CD4-positive, alpha-beta T cell treated with Interleukin-12 subunit alpha and Interleukin-12 subunit beta, for 1 hour (primary cell): ENCODE measurements at places on chromosomes 3 and 15.

DNA sequence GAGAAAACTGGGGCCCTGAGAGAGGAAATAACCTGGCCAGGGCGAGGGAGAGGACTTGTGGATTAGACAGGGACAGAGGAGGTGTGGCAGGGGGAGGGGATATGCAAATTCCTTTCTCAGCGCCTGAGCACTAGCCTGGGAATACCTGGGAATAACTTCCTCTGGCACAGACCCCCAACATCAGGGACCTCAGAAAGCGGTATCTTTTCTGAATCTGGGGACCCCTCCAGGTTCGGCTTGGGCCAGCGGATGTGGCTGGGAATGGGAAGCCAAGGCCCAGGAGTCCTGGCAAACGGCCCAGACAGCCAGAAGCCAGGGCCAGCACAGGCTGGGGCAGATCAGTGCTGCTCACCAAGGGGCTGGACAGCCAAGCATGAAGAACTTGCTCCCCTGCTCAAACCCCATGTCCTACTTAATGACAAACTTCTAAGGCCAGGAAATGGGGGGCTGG, 9.2 kb upstream of the ACSBG1 start:
- DNase-seq = no peak

- DNase-seq = no peak
Measured at GRCh38 chr3:100570811-100571210, 38.6 kb upstream of the ADGRG7 start.

GRCh38 chr15:99118801-99119546, 14.1 kb downstream of the SYNM start:
- no peak for DNase-seq

DNA sequence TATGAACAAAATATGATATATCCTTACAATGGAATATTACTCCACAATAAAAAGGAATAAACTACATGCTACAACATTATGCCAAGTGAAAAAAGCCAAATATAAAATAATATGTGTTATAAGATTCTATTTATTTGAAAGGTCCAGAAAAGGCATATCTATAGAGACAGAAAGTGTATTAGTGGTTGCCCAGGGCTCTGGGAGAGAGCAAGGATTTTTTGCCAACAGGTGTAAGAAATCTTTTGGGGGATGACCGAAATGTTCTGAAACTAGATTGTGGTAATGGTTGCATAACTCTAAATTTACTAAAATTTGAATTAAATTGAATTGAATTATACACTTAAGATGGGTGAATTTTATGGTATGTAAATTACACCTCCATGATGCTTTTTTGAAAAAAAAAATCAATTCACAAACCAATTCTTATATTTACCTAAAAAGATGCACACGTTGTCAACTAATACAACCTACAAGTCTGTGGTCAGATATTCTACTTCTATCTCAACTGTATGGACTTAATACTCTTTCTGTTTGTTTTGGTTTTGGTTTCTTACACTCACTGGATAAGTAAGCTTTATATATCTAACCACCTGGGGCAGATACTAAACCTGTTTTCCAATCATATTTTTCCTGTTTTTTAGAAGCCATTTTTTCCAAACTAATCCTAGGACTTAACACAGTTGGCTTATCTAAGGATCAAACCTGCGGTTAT, 75.8 kb downstream of the FBN1 start:
- no peak for DNase-seq

- DNase-seq = peak; percentile 93
Measured at GRCh38 chr3:141498598-141499223, 11.9 kb downstream of the RASA2 start.

GRCh38 chr15:96053031-96053780, 277.3 kb upstream of the NR2F2 start:
- DNase-seq = no peak

- DNase-seq = no peak
Measured at GRCh38 chr3:185677146-185677829, 91.2 kb downstream of the SENP2 start.

DNA sequence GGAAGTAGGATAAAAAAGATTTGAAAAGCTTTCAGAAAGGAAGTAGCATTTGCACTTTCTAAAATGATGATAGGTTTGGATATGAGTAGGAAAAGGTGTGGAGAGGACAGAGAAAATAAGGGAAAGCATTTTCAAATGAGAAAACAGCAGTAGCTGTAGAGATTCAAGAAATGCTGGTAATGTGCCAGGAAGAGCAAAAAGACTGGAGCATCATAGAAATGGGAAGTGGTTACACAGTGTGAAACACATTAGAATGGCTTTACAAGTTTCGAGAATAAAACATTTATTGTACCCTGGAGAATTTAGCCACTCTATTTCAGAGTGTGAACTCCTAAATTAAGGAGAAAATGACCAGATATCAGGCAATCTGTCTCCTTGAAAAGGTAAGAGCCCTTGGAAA, 108.3 kb upstream of the CHL1 start:
- DNase-seq = no peak

GRCh38 chr3:122023335-122023910, 1.4 kb upstream of the ILDR1 start:
- no peak for DNase-seq

GRCh38 chr3:115715241-115715745, 92.0 kb downstream of the GAP43 start:
- DNase-seq = no peak

DNA sequence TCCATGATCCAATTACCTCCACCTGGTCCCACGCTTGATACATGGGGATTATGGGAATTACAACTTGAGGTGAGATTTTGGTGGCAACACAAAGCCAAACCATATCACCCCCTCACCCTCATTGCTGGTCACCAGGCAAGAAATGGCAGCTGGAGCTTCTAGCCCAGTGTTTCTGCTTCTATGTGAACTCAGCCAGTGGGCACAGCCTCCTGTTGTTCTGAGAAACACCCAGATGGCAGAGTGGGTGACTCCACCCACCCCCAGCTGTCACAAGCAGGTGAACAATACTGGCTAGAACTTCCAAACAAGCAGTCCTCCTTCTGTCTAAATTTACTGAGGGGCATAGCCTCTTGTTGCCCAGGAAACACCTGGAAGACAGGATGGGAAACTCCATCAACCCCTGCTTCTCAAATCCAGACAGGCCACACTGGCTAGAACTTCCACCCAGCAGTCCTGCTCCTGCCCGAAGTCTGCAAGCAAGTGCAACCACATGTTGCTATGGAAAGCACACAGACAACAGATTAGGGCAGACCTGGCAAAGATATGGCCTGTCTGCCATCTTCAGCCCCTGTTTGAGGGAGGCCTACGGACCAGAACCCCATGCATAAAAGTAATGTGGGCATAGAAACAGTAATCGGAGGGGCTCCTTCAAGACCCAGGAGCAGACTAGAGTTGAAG, 114.1 kb downstream of the DTWD1 start:
- no peak for DNase-seq

GRCh38 chr15:69035205-69035917, 20.9 kb downstream of the NOX5 start:
- no peak for DNase-seq

DNA sequence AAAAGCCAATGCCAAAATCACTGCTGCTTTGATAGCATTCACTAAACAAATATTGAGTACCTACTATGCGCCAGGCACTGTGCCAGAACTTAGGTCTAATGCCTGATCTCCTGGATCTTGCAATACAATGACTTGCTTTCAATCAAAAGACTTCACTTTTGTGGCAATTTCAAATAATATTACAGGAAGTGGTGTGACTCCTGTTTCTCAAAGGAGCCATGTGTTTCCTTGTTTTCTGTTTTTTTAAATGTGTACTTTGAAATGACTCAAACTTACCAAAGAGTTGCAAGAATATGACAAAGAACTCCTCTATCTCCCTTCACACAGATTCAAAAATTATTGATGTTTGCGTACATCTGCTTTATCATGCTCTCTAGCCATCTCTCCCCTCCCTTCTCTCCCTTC, 18.3 kb downstream of the OSBPL10 start:
- no peak for DNase-seq

DNA sequence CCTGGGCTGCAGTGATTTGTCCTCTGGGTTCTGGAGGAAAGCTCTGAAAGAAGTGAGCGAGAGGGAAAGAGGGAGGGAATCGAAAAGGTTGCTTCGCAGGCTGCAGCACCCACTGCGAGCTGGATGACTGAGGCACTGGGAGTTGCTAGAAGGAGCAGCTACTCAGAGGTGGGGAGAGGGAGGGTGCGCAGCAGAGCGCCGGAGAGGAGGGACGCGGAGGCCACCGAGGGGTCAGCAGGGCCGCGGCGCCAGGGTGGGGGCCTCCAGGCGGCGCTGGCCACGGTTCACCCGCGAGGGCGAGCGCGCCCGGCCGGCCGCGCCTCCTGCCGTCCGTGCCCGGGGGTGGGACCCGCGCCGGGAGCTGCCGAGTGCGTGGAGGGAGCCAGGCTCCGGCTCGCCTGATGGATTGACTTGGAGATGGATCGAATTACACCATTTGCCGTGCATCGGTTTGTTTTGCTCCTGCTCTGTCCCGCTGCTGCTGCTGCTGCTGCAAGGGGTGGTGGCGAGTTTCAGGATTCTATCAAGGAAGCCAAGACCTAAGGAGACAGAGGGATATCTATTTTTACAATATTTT, at the start of gene SEMA6D:
TSS of gene SEMA6D (plus strand) at position 470 of the 577 bp plus-strand sequence. CDS start 42,294 bp downstream, outside the sequence.
- DNase-seq = no peak

GRCh38 chr15:31314380-31314779, 12.3 kb upstream of the KLF13 start:
- DNase-seq = no peak

DNA sequence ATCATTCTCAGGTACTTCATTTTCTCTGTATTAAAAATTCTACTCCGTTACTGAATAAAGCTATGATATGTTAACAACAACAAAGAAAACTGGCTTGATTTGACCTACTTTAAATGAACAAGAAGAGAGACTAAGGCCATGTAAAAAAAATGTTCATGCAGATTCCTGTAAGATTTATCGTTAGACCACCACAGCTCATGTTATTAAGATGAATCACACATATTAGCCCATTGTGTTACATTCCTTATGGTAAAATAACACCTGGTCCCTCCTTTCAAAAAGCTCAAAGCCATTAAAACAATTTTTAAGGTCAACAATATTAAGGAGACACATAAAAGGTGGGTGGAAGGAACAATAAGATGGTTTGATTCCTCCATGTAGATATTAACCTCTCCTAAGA, 6.3 kb downstream of the THOC7 start:
- DNase-seq = no peak

- DNase-seq = no peak
Measured at GRCh38 chr3:19155375-19155774, 7.1 kb downstream of the KCNH8 start.

GRCh38 chr15:29016518-29016917, 130.7 kb downstream of the APBA2 start:
- DNase-seq = no peak

- DNase-seq = no peak
Measured at GRCh38 chr3:163175970-163176369, 1679.4 kb downstream of the OTOL1 start.

DNA sequence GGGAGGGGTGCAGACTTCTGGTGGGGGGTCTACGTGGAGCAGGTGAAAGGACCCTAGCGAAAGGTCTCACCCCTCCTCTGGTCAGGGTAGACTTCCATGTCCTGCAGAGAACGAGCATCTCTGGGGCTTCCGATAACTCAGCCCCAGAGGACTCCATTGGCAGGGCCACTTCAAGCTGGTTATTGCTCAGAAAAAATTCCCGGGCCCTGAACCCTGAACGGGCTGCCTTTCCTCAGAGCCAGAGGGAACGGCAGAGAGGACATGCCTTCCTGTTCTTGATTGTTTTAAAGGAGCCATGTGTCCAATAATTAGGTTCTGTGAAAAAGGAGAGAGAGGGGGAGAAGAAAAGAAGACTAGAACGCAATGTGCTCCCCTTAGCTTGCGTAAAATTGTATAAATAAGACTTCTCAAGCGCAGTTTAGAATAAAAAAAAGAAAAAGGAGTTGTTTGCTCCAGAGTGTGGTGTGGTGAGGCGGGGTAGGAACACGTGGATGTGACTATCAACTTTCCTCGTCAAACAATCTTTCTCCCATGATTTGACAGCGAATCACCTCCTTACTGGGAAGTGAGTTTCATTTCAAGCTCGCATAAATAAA, 193.4 kb upstream of the UBE2E1 start:
- DNase-seq = no peak

- no peak for DNase-seq
Measured at GRCh38 chr3:32397941-32398340, 6.3 kb downstream of the CMTM7 start.

- DNase-seq = no peak
Measured at GRCh38 chr3:194014756-194015155, 121.2 kb upstream of the HES1 start.

GRCh38 chr3:27656790-27657189, 65.3 kb downstream of the EOMES start:
- no peak for DNase-seq

- no peak for DNase-seq
Measured at GRCh38 chr3:32422943-32423342, 31.3 kb downstream of the CMTM7 start.

GRCh38 chr15:70096215-70097062, 1.3 kb downstream of the TLE3 start:
- peak; percentile 42 for DNase-seq

DNA sequence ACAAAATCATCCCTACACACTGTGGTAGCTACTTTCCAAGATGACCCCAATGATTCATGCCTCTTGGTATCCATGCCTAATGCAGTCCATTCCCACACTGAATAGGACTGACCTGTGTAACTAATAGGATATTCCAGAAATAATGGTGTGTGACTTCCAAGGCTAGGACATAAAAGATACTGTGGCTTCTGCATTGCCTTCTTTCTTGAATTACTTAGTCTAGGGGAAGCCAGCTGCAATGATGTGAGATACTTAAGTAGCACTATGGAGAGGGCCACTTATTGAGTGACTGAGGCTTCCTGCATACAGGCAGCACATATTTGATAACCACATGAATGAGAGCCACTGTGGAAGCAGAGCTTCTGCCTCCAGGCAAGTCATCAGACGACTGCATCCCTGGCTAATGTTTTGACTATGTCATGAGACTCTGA, 50.1 kb downstream of the NR1I2 start:
- DNase-seq = no peak

GRCh38 chr3:177050501-177051237, 146.6 kb downstream of the TBL1XR1 start:
- DNase-seq = peak; percentile 67
